ENCODE measurements at places on chromosomes 2 and 18.

- DNase-seq = no peak
Measured at GRCh38 chr2:151171186-151171585, 90.5 kb downstream of the RBM43 start.

DNA sequence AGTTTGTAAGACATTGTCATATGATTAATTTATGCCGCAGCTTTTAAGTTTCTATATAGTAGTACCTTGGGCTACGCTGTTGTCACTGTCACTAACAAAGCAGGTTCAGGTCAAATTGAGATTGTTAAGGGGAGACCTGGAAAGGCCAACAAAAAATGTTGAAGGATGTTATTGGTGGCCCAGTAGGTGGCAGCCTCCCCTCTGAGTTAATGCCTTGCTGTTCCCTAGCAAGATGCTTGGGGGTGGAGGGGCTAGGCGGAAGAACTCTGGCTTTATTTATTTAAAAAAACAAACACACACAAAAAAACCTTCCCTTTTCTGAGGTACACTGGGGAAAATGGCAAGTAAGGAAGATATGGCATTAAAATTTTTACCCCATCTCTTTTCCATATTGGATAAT is 128.3 kb upstream of the ATP5MC3 start:
- peak; percentile 5 for DNase-seq

DNA sequence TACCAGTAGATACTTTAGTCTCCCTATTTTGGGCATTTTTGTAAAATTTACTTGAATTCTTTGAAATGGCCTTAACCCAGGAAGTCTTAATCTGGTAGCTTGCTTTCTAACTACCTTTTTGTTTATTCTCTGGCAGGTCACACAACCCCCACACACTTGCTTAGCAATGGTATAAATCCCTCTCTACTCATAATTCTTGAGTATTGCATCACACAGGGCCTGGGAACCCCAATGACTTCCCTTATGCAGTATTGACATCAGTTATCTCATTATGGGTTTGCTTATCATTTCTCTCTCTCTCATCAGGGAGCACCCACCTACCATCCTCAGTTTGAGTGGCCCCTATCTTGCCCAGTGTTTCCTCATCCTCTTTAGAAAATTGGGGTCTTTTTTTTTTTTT is 207.1 kb downstream of the KCNS3 start:
- DNase-seq = no peak

GRCh38 chr2:223582001-223582400 is 20.2 kb downstream of the SCG2 start:
- DNase-seq = no peak

DNA sequence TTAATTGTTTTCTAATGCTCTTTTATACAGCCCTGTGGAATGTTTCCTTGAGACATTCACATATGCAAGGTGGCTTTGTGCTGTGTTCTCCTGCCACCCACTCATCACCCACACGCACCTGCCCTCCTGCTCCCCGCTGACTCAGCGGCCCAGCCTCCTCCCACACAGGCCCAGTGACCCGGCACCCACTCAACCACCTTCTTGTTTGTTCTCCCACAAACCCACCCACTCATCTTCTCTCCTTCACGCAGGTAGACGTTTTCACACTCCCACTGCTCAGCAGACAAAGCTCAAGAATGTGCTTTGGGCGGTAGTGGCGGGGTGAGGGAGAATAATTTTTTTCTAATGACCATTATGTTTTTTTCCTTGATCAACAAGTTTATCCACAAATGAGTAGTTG is 28.6 kb upstream of the NEMP2 start:
- peak; percentile 15 for DNase-seq

GRCh38 chr2:235570256-235570655 is 76.4 kb downstream of the AGAP1 start:
- no peak for DNase-seq
